ENCODE measurements at places on chromosomes 12 and 14.

- DNase-seq = no peak
Measured at GRCh38 chr12:33439587-33440011, at the start of gene SYT10. TSS of gene SYT10 (minus strand) at chr12:33439819. CDS start at chr12:33439522, 297 bp downstream.

DNA sequence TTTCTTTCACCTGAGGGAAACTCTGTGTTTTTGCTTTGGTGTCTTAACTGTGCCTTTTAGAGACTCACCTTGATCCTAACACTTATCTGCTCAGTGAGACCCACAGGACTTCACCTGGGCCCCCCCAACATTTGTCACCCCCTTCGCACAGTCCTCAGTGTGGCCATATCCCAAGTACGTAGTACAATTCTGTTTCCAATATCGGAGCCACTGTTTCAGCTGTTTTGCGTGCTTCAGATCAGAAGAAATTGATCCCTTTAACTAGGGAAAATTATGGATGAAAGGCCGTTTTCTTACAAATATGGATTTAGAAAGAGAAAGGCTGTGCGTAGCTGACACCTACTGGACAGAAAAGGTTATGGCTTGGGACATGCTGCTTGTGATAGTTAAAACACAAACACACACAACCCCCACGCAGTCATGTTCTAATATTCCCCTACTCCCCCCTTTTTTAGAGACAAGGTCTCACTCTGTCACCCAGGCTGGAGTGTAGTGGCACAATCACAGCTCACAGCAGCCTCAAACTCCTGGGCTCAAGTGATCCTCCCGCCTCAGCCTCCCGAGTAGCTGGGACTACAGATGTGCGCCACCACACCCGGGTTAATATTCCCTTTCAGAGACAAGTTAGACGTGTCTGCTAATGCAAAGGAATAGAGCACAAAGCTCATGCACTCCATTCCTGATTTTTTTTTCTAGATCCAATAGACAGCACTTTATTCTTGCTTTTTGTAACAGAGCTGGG is 3.6 kb upstream of the SLC7A8 start:
- peak; percentile 84 for DNase-seq

DNA sequence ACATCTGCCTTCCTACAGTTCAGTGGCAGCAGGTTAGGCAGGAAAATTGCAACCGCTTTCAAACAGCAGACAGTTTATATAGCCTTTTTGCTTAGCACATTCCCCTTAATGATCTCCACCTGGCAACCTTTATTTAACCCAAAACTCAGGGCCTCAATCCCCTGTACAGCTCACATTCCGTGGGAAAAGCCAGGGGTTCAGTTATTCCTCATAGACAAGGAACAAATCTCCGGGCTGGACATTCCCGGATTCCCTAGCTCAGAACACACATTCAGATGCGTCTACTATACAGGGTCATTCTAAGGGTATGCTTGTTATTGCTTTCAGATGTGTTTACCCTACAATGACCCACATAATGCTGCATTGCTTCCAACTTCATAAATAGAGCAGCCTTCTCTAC is 73.8 kb upstream of the DCN start:
- no peak for DNase-seq

DNA sequence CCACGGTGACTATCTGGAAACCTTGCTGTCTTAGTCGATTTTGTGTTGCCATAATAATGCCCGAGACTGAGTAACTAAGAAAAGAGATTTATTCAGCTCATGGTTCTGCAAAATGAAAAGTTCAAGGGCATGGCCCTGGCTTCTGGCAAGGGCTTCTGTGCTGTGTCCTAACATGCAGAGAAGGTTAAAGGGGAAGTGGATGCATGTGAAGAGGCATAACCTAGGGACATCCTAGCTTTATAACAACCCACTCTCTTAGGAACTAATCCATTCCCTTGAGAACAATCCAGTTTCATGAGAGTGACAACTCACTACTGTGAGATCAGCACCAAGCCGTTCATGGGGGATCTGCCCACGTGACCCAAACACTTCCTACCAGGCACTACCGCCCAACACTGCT is 11.5 kb downstream of the FLVCR2 start:
- peak; percentile 38 for DNase-seq

- peak; percentile 97 for DNase-seq
Measured at GRCh38 chr12:57280211-57281062, 29.4 kb upstream of the STAC3 start.

GRCh38 chr12:13171921-13172859 is 24.3 kb upstream of the EMP1 start:
- no peak for DNase-seq

- DNase-seq = no peak
Measured at GRCh38 chr14:21498540-21499526, 12.3 kb downstream of the METTL3 start.

GRCh38 chr14:75482366-75482765 is 39.9 kb upstream of the BATF start:
- DNase-seq = no peak

DNA sequence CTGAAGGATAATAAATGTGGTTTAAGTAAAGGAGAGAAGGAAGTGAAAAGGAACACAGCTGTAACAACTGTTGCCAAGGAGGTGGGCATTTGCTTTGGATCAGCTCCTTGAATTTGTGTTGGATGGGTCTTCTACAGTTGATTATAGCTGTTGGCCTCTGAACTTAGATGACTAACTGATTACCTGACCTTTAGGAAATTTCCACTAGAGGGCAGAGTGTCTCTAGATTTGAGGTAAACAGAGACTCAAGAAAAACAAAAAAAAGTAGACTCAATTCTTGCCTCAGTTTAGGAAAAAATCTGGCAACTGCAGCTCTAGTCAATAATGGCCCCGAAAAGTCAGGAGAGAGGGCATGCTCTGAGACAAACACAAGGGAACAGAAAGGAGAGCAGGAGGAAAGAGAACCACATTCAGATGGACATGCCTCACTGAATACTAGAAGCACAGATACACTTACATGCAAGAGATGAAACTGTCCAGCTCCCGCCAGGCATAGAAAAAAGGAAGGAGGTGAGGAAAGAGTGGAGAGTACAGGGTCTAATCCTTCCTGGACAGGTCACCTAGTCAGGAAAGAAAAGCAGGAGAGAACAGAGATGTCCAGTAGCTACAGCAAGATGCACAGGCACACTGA is 20.6 kb downstream of the COX14 start:
- DNase-seq = peak; percentile 56

DNA sequence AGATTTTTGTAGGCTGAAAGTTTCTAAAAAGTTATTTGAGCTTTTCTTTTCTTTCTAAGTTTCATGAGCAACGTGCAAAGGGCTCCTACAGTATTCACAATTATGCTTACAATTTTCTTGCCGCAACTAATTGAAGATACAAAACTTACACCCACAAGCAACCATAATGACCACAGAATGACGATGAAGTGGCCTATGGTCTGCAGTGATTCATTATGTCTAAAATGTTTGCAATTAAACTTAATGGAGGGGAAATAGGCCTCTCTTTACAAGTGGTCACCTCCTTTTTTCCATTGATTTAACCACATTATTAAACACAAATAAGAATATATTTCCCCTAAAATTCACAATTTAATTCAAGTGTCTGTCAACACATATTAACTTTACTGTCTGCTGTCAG is 732.6 kb upstream of the FLRT2 start:
- DNase-seq = no peak

GRCh38 chr12:41981013-41981412 is 163.7 kb downstream of the GXYLT1 start:
- no peak for DNase-seq

DNA sequence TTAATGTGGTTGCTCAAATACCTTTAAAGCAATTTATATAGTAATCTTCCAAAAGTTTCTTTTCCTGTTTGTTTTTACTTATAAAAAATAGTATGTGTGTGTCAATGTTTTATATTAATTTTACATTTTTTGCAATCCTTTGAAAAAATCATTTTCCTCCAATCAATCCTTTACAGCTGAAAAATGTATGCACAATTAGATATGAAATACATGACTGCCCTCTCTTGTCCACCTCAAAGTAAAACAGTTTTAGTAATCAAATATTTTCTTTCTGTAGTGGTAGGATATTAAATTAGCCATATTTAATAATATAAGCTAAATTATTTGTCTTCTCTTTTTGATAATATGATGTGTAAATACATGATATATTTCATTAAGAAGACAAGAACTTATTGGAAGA is 269.9 kb downstream of the ADAMTS20 start:
- DNase-seq = no peak

- DNase-seq = no peak
Measured at GRCh38 chr12:120249875-120250795, 15.4 kb downstream of the PXN start.

DNA sequence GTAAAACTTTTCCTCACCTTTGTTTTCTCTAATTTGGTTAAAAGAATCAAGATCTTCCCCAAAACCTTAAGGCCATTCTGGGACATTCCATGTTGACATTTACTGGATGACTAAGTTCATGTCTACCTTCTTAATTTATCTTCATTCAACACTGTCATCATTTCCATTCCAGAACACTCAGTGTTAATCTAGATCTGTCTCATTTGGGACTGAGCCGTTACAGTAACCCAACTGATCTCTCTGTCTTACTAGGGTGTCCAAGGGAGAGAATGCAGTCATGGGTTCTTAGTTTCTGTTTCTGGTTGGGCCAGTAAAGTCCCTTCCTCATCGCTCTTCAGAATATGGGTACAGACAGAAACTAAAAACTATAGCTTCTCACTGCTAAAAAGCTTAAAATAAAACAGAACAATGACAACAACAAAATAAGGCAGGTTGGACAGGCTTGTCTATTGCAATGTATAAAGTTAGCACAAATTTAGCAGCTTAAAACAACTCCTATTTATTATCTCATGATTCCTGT is 144.8 kb downstream of the ASCL1 start:
- DNase-seq = no peak

DNA sequence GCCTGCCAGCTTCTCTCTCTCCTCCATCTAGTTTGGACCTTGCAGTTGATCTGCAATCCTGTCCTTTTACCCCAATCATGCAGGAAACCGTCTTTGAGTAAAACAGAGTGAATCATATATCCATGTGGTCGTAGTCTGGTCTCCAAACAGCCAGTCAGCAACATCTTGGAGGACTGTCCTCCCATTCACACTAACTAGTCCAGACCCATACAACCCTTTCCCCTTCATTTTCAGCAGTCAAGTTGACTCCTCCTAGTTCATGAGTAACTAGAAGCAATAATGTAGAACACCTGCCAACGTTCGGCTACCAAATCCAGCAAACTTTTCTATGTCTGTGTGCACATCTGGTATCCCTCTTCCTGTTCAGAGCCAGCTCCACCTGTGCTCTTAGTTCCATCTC is 10.8 kb upstream of the BIN2 start:
- no peak for DNase-seq

DNA sequence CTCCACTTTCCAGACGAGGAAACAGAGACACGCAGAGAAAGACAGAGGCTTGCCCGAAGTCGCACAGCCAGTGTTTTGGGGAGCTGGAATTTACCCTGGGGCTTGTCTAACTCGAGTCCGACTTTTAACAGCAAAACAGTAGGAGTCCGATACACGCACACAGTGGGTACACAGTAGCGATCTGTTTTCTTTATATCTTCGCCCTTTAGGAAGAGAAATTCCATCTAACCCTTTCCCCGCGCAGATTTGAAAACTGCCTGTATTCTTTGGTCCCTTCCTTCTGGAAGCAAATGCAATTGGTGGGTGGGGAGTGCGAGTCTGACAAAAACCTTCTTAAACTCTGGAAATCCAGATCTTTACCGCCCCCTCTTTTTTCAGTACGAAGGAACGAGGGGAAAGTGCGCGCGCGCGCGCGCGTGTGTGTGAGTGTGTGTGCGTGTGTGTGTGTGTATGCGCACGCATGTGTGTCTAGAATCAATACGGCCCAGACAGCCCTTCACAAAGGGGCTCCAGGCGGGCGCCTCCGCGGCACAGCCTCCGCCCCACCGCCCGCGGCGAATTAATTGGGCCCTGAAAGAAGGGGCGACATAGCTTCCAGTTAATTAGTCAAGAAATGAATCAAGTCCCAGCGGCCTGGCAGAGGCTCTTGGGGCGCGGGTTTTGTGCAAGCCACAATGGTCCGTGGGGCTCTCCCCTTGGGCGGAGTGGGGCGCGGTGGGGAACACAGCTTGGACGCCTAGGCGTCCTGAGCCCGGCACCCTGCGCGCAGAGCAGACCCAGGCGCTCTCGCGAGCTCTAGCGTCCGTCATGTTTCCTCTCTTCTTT is 14.0 kb upstream of the TBX3 start:
- DNase-seq = no peak

DNA sequence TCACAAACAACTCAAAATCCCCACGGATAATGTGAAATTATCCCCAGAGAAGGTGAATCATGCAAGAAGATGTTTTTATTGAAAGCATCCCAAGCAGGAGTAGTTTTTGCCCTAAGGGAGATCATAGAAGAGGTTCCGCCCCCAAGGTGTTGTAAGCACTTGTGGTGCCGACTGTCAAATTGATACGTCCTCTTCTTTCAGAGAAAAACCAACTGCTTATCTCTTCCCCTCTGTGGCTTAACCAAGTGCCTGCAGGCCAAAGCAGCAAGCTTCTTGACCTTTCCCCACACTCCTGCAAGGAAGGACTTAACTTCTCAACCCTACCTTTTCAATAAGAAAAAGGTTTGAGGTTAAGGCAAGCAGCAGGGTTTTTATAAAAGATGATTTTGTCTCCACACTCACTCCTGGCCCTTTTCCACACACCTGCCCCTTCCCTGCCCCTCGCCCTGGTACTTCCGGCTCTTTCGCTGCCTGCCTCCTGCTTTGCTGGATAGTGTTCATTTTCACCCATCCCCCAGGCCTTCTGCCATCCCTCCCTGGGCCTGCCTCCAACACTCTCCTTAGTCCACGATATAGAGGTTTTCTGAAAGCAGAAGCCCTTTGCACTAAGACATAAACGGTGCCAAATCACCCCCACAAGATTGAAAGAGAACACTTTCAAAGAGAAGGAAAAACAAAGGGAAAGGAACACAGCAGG is 114.5 kb downstream of the EGLN3 start:
- DNase-seq = no peak
